ENCODE measurements at places on chromosomes 5 and 9.

DNA sequence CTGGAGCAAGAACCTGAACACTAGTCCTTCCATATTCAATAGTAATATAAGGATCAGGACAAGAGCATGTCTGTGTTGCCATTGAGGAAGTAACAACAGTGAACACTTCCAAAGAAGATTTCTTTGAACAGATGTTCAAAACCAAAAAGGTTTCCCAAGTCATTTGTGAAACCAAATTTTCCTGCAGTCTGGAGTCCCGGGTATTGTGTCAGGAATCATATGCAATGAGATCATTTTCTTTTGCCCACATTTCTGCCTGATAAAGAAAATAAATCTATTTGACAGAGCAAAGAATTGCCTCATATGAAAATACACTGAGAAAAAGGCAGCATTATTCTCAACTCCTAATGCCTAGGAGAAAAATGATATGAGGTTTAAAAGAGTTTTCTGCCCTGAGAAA lies 151.7 kb downstream of the SNX18 start:
- DNase-seq, result no peak

DNA sequence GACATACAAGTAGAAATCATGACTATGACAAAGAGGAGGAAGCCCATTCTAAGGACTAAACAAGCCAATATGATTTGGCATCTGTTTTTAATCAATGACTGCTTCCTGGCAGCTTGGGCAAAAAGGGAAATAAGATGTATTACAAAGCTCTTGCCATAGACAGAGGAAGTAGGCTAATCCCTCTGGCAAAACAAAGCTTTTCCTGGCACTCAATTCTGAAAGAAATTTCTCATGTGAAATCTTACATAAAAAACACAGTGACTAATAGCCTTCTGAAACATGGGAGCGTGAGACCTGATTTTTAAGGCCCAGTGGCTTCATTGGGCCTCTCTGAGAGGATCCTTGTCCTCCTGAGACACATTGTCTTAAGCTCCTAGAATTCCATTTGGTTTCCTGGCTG lies 93.6 kb downstream of the COL23A1 start:
- no peak for DNase-seq

GRCh38 chr5:60473654-60474053 lies 226.3 kb downstream of the DEPDC1B start:
- DNase-seq, result no peak

GRCh38 chr9:112750764-112751055 lies 150 bp downstream of the SNX30 start:
- DNase-seq, result no peak

GRCh38 chr5:129382921-129383672 lies 77.0 kb upstream of the ADAMTS19 start:
- DNase-seq, result no peak

DNA sequence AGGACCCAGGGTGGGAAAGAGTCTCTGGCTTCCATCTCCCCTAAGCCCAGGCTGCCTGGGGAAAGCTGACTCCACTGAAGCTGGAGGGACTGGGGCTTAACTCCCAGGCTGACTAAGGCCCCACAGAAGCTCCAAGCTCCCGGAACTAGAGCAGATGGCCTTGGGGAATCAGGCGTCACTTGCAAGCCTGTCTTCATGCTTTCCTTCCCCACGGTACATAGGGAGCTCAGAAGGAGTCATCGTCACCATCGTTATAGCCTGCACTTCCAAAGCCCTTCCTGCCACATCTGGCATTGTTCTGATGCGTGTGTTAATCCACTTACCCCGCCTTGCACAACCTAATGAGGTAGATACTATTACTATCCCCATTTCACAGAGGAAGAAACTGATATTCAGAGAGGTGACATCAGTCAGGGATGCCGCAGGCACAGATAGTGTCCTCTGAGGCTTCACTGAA lies 11.5 kb downstream of the AQP3 start:
- DNase-seq, result no peak

DNA sequence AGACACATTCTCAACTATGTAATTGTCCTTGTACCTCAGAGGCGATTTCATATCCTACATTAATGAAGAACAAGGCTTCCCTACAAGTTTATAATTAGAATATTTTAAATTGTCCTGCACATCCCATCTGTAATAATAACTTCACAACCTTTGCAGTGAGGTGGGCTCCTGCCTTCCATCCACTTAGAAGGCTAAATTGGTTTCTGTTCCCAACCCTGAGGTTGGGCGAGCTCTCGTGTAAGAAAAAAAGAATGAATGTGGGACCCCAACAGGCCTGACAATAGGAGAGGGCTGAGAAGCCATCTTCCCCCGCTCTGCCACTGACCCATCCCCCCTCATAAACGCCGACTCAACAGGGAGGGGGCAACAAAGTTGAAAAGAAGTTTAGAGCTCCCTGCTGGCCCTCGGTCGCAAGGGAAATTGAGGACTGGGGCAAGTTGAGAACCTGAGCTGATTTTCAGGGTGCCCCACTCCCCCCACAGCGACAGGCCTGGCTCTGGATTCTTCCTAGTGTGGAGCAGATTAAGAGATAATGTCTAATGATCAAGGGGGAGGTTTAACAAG lies 9.4 kb downstream of the BARHL1 start:
- no peak for DNase-seq

DNA sequence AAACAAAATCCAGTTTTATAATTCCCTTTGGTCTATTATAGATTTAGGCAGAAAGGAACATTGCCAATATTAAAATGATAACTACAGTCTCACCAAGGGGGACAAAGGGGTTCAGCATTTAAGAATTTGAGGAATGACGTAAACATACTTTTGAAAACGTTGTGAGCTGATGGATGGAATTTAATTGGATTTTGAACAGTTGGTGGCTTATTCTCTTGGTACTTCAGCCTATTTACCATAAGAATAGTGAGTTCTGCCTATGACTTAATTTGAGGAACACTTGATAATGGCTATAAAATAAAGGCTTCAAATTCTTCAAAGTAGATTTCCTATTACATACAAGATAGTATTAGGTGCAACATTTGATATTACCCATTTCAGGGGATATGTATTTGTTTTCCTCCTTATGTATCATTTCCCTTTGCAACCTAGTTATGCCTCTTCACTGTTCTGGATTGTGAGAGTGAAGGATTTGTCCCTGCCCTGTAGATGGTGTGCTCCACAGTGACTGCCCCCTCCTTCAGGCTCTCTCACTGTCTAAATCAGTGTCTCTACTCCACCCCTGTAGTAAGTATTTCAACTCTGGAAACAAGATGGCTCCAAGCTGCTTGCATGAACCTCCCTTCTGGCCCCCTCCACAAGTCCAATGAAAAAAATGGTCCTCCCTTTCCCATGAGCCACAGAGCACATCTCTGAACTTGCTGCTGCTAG lies 225.6 kb downstream of the ARHGEF28 start:
- DNase-seq, result no peak

DNA sequence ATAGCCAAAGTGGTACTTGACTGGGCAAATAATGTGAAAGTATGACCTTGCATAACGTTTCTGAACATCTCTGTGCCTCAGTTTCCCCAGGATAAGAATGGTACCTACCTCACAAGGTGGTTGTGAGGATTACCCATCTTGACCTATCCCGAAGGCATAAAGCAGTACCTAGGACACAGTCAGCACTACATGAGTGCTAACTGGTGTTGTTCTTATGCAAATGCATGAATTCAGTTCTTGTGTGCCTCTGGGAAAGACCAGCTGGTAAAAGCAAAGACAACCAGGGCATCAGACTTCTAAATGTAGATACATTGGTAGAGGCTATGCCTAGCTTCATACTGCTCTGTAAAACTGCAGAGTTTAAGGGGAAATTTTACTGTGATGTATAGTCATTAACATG lies 21.8 kb upstream of the TMEM252 start:
- DNase-seq, result no peak
